ENCODE measurements at places on chromosomes 3 and 15.

DNA sequence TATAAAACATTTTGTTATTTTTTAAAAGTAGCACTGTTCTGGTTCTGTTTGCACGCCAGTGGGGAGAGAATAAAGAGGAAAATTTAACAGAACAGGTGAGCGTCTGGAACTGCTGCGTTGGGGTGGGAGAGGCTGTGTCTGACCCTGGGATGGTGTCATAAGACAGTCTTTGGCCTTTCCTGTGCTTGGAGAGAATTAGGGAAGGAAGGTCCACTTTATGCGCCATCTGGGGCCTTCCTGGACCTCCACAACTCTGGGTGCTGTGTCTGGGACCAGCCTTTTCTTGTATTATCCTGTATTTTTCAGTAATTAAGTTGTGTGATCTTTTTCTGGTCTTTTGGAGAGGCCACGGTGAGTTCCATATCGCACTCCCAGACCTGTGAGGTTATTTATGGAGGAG is 3.3 kb downstream of the FAM43A start:
- no peak for DNase-seq

DNA sequence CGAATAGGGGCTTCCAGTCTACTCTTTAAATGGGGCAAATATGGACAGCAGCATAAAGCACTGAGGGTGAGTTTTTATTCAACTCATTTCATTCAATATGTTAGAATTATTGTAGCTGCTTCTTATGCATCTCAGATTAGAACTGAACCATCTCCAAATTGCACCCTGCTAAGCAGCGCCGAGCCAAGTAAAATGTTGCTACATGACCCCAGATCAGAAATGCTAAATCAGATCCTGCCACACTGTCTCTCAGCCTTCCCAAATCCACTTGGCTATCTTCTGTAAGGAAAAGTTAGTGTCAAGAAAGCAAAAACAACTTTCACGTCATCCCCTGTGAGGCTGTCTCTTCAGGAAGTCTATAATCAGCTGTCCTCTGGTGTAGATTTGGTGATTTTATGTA is 293.2 kb downstream of the CNTN4 start:
- DNase-seq = no peak

DNA sequence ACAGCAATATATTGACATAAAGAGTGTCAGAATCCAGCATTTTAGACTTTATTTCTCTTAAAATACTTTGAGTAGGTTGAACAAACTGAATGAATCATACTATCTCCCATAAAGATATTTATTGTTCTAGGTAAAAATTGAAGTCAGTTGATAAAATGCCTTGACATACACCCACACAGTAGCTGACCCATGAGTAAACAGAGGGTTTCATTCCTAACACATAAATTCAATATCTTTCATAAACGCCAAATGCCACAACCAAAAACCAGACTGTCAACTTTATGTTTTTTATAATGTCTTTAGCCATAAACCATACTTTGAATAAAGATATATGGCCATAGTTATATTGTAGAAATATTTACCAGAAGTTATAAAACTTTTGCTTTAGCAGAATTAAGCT is 742.4 kb downstream of the NAALADL2 start:
- no peak for DNase-seq

DNA sequence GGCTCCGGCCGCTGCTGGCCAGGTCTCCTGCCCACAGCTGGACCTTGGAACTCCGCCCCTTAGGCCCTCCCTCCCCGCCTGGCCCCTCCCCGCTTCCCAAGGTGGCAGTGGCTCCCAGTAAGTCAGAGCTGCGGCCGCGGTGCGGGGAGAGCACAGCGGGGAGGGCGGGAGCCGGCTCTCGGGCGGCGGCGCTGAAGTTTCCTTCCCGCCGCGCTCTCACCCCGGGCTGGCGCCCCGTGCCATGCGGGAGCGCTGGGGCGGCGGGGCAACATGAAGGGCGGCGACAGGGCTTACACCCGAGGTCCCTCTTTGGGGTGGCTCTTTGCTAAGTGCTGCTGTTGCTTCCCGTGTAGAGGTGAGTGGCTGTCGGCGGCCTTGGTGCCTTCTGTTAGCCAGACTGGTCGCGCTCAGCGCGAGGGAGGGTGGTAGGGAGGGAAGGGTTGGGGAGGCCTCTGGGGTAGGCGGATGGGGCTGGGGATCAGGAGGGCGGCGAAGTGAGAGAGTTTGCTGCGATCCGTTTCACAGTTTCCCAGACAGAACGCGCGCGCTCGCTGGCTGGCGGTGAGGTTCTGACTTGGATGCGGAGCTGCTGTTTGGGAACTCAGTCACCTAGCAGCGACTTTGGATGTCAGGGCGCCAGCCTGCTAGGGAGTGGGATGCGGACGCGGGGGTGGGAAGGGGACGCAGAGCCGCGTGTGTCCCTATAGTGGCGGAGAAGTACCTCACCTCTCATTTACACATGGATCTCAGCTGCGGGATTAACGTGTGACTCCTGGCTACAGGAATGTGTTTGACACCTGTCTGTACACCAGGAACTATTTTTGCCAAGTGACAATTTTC is 145.5 kb upstream of the UMPS start:
- no peak for DNase-seq

DNA sequence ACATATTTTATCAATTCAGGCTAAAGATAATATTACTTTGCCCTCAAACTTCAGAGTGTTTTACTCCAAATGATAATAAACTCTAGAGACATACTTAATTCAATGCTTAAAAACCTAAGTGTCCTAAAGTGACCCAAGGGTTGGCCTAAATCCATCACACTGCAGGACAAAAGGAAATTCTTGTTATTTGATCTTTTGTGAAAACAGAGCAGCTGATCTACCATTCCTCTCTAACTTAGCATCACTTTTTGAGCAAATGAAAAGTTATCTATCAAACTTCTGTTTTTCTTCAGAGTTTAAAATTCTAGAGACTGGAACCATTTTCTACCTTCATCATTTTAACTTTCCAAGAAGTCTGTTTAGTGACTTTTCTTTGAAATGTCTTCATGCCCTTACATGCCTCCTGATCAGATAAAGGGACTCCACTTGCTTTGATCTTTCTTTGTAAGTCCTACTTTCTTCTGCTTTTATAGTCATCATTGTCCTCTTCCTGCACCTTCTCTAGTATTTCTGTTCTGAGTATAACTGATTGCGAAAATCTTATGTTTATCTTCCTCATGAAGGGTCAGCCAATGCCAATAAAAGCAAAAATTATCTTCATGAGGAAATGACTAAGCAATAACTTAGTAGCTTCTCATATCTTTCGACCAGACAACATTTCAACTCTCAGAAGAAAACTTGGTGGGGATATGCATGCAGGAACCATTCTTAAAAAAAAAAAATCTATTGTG is 378.7 kb upstream of the TGFBR2 start:
- DNase-seq = no peak

- peak; percentile 78 for DNase-seq
Measured at GRCh38 chr3:17730318-17730967, 12.0 kb downstream of the TBC1D5 start.

GRCh38 chr3:123105201-123106189 is 38.7 kb downstream of the PDIA5 start:
- no peak for DNase-seq

DNA sequence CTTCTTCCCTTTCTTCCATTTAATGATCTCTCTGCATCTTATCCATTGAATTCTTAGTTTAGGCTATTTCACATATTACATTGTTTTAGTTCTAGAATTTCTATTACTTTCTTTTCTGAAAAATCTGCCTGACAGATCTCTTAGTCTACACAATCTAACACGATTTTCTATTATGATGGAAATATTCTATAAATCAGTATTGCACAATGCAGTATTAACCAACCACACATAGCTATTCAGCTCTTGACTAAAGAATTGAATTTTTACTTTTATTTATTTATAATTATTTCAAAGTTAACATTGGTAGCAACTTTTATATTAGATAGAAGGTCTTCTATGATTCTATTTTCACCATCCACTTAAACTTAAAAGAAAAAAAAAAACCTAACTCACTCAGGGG is 36.2 kb upstream of the GOLGA8A start:
- no peak for DNase-seq

DNA sequence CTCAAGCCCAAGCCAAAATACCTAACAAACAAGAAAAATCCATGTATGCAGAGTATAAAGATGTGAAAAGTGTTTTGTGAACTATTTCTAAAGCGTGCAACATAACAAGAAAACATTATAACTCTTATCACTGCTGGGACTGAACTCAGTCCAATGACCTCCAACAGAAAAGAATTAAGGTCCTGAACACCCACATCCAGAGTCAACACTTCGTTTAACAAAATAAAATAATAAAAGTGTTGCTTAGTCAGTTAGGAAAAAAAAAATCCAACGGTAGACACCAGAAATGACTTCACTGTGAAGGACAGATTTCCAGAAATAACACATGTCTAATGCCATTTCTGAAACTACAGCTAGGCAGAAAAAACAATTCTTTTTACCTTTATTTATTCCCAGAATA is 28.0 kb downstream of the MB21D2 start:
- no peak for DNase-seq

GRCh38 chr15:73800662-73801345 is 47.7 kb upstream of the INSYN1 start:
- DNase-seq = no peak

- DNase-seq = no peak
Measured at GRCh38 chr3:14774431-14774830, 44.3 kb upstream of the FGD5 start.

- no peak for DNase-seq
Measured at GRCh38 chr3:71858503-71859122, 73.7 kb upstream of the PROK2 start.

DNA sequence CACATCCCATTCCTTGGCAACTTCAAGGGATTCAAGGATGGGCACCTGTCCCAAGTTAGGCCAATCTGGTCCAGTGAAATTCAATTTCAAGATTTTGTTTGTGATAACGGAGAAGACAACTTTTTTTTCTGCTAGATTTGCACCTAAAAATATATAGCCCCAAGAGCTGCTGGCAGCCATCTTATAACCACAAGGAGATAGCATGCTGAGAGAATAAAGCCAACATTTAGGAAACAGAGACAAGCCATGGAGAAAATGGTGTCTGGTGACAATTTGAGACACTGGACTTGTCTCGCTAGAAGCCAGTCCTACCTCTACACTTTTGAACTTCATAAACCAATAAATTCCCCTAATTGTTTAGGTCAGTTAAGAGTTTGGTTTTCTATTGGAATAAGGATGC is 5.4 kb downstream of the PARL start:
- no peak for DNase-seq

- no peak for DNase-seq
Measured at GRCh38 chr15:39052323-39052705, 487.7 kb upstream of the RASGRP1 start.

DNA sequence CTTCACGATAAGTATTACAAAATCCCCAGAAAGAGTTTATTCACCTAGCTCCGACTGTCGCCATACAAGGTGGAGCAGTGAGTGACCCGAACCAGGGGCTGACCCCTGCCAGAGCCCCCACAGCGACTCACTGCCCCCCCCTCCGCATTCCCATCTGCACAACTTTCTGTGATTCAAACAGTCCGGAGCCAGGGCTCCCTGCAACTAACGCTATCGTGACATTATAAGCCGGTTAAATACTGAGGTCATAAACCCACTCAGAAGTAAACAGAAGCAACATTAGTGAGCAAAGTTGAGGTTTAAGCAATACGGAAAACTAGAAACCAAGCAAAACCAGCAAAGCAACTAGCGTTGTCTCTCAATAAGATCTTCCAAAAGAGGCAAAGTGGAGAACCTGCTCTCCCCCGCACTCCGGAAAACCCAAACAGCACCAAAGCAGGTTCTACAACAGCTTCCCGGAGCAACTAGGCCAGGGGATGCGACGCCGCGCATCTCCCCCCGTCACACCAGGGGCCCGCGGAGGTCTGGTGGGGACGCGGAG is 642 bp downstream of the SCAP start:
- no peak for DNase-seq

DNA sequence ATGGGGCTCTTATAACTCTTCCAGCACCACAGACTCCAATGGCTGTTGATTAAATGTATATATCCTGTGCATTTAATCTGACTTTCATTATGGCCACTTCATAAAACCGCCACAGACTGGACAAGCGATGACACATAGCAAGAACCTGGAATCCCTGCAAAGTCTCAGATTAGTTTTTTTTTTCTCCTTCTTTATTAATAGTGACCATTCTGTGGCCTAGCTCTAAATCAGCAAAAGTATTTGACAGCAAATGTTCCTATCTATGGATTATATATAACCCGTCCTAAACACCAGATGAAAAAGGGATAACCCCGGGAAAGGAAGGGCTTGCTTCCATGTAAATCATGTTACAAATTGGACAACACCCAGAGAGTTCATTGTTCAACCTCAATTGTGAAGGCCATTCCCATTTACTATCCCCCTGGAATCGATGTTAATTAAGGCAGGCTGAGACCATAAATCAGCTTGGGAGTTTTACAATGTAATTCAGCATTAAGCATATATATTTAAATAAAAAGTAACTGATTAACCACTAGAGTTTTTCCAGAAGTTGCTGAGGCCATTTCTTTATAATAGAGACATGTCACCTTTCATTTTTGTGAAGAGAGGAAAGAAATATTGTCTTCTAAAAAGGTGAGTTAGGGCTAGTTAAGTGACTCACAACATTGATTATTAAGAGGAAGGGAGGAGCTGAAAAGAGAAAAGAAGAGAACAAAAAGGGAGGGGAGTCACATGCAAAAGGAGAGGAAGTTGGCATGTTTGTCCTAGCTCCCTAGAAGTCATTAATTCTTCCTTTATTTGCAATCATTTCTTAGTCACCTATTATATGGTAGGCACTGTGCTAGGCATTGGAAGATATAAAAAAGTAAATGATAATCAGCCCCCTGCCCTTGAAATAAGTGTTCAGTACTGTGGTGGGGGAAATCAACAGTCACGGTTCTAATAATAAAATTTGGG is 26.2 kb downstream of the ALDH1A2 start:
- no peak for DNase-seq

- no peak for DNase-seq
Measured at GRCh38 chr15:53404930-53405493, 354.5 kb downstream of the WDR72 start.

- no peak for DNase-seq
Measured at GRCh38 chr15:45407786-45408185, 29.4 kb upstream of the GATM start.

DNA sequence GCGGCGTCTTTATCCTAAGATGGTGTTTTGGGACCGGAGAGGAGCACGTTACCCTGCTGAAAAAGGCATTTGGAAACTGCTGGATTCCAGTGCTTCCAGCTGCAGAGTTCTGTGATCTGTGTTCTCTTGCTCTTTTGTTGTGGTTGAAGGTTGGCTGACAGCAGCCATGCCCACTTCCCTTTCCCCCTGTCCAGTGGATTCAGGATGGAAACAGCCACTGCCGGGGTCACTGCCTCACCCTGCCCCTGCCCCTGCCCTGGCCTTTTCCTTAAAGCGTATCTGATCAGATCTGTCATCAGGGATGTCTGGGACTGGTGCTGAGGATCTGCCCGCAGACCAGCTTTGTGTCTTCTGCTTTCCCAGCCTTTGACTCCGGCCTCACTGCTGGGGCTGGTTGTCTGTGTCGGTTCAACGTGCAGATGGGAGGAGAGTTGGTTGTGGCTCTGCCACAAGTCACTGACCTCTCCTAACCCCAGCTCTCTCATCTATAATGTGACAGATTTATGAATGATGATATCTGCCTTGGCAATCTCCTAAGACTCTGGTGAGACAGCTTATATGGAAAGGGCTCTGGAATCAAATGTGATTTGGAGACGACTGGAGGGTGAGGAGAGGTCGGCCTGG is 219.4 kb upstream of the BHLHE40 start:
- no peak for DNase-seq

- DNase-seq = no peak
Measured at GRCh38 chr3:166569589-166569988, 732.4 kb upstream of the BCHE start.

- no peak for DNase-seq
Measured at GRCh38 chr3:153315781-153316180, 153.8 kb downstream of the RAP2B start.

GRCh38 chr15:39919748-39920509 is at the start of gene GPR176:
TSS of gene GPR176 (minus strand) at chr15:39920266. CDS start at chr15:39920026, 240 bp downstream.
- peak; percentile 29 for DNase-seq

Data from NCI-H345 (cell line).